ENCODE measurements at places on chromosomes 12 and 14.

- DNase-seq = no peak
These were observed 137.8 kb downstream of the SLC25A21 start for GRCh38 chr14:37034410-37035285.

DNA sequence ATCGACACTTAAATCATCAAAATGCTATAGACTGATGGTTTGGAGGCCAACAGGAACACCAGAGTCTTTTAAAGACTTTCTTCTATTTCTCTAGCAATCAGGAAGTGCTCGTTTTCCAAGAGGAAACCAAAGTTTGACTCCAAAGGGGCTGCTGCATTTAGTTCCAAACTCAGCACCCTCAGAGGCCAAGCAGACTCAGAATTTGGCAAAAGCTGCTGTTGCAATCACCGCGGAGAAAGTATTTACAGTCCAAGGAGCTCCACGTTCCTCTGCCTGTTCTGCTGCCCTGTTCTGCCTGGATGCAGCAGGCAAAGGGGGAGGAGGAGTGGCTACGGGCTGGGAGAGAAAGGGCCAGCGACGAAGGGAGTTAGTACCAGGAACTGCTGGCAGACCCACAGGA is 325.1 kb downstream of the BCL11B start:
- DNase-seq = no peak

DNA sequence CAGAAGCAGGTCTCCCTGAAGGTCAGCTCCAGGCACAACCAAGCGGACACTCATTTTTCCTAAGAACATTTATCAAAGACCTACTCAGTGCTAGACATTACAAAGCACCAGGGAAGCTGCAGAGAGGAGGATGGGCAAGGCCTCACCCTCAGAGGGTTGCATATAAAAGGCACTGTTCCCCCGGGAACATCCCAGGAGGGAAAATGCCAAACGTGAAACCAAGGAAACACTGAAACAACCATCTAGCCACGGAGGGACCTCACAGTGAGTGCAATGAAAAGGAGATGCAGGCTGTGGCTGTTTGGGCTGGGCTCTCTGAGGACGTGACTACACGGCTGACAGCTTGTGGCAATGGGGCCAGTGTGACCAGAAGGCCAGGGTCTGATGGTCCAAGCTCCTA is 117.4 kb upstream of the VASH1 start:
- DNase-seq = no peak

- peak; percentile 25 for DNase-seq
These were observed 5.5 kb upstream of the G2E3 start for GRCh38 chr14:30553311-30553989.

DNA sequence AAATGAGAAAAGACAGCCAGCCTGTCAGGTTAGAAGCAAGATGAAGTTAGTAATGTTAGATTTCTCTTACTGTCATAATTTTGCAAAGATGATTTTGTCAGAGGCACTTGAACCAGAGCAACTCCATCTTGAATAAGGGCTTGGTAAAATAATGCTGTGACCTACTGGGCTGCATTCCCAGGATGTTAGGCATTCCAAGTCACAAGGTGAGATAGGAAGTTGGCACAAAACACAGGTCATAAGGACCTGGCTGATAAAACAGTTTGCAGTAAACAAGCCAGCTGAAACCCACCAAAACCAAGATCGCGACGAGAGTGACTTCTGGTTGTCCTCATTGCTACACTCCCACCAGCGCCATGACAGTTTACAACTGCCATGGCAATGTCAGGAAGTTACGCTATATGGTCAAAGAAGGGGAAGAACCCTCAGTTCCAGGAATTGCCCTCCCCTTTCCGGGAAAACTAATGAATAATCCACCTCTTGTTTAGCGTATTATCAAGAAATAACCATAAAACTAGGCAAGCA is 1313.5 kb upstream of the TMEM132C start:
- DNase-seq = no peak

GRCh38 chr12:92978607-92979006 is 49.5 kb upstream of the EEA1 start:
- no peak for DNase-seq
